AG04450 (cell line): ENCODE measurements at places on chromosomes 12 and 14.

DNA sequence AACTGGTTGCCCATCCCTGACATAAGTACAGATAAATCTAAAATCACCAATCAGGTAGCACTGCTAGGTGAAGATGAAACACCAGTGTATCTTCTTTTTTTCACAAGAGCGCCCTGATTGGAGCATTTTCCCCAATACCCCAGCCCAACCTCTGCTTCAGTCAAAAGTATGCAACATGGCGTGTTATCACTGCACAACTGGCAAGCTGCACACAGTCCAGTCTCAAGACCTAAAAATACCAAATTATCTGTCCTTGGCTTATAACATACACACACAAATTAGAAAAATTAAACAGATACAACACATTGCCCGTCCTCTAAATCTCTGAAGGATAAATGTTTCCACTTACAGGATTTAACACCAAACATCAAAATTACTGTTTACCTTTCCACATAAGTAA lies 20.2 kb upstream of the SELPLG start:
- DNase-seq: no peak

DNA sequence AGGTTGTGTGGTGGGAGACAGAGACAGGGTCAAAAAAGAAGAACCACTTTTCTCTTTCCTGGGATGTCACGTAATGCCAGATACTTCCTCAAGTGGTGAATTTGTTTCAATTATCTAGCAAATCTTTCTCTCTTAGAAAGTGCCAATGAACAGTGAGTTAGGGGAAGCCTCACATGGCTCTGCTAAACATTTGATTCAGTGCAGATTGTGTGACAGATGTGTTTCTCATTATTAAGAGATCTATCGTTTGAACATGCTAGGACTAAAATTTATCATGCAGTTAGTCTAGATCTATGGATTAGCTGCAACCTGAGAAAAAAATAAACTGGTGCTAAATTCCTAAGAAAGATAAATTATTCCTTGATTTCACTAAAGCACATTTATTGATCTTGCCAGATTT lies 247.8 kb downstream of the MDGA2 start:
- no peak for DNase-seq

DNA sequence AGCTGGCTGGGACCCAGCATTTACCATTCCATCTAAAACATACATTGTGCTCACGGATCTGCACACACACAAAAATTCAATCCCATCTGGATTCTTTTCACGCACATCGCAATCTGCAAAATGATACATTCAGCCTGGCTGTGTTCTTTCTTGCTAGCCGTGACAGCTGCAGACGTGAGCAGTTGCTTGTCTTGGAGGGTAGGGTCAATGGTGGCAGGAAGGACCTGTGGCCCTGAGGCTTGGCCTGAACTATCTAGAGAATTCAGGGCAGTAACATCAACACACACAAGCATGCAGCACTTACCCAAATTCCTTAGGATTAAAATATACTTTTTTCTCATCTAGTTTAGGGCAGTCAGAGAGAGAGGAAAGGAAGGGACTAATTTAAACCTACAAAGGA lies 72.0 kb downstream of the DICER1 start:
- no peak for DNase-seq

GRCh38 chr14:50383618-50384225 lies 13.0 kb downstream of the CDKL1 start:
- DNase-seq: no peak

- no peak for DNase-seq
Observed at GRCh38 chr14:54928216-54928615, 25.6 kb upstream of the GCH1 start.
